Left renal pelvis (tissue), 4 donors: ENCODE measurements at places on chromosomes 11 and 22.

DNA sequence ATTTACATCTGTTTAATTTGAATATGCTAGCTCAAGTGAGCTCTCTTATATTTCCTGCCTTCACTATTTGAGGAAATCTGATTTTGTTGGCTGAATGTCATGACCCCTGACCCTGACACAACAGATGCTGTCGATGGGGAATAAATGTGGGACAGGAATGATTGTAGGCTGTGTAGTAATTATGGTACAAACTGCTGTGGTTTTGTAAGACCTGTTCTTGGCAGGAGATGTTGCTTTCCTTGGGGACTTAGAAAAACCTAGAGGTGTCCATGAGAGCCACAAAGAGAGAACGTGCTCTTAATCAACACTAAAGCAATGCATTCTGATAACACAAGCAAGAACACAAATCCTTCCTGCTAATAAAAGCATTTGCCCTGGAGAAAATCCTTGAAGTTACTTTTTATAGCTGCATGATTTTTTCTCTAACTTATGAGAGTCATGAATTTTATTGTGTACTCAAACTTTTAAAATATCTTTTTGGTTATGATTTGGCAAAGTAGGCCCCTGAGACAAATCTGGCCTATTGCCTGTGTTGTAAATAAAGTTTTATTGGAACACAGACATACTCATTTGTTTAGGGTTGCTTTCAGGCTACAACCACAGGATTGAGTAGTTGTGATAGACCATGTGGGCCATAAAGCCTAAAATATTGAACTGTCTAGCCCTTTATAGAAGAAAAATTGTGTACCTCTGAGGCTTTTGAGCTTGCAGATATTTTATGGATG is 90.2 kb downstream of the DDX10 start:
- no peak for DNase-seq

DNA sequence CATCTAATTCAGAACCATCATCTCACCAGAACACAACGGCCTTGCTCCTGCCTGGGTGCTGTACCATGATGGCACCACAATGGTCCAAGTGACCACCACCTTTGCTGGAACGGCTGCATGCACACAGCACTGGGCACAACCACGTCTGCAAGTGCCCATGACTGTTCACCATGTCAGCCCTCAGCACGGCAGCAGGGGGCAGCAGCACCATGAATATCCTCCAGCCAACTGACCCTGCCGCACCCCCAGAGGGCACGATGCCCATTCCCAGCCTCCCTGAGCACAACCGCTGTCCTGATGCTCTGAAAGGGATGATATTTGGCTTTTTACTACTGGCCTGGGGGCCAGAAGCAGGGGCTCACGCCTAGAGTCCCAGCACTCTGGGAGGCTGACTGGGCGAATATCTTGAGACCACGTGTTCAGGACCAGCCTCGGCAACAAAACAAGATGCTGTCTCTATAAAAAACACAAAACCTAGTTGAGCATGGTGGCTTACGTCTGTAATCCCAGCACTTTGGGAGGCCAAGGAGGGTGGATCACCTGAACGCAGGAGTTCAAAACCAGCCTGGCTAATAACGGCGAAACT is 25.7 kb downstream of the DRD4 start:
- DNase-seq: no peak

DNA sequence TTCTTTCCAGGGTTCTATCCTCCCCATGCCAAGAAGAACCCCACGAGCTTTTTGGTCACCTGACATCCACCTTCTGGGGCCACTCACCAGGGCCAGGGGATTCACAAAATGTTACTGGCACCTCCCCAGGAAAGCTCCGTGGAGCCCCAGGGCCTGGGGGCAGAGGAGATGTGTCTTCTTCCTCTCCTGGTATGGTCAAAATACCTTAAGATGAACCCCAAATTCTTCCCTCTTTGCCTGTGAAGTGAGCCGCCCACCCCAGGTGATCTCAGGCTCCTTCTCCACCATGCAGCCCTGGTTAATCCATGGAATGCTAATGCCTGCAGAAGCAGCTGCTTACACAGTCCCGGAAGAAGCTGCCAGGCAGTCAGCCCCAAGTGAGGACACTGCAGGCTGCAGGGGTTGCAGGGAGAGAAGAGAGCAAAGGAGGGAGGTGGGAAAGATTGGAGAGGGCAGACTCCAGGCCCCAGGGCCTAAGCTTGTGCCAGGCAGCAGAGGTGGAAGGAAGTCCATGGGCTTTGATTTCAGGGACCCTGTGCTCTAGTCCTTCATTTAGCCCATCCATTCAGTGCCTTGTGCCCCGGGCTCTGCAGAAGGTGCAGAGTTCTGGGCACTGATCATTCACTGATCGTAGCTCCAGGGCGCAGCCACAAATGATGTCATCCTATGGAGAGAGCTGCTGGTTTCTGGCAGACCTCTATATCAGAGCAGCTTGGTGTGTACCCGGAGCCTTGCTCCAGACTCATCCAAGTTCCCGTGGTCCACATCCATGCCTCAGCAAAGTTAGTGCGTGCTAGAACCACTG is 127.9 kb upstream of the NECTIN1 start:
- DNase-seq: no peak

DNA sequence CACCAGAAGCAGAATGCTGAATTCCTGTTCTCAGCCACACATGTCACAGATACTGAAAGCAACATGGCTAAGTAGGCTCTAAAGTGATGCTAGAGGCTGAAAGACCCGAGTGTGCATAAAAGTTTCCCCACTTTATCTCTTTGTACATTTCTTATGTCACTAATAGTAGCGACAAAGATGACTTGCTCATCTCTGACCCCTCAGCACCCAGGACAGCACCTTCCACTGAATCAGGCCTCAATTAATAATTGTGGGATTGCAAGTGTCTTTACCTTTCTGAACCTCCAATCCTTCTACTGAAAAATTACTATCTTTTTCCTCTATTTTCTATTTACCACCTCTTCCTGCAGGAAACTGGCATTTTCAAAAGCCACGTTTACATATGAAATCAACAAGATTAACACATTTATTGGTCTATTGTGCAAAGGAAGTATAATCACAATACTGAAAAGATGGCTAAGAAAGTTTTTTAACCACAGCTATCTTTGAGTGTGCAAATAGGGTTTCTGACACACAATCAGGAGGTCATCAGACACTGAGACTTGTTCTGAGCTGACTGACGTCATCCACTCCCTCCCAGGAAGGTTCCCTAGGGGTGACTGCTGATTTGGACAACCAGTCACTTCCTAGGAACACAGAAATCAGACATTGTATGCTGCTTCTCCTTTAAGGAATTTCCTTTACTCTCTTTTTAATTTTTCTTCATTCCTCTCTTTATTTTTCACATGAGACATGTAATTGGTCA is 213.9 kb upstream of the ISX start:
- DNase-seq: no peak

DNA sequence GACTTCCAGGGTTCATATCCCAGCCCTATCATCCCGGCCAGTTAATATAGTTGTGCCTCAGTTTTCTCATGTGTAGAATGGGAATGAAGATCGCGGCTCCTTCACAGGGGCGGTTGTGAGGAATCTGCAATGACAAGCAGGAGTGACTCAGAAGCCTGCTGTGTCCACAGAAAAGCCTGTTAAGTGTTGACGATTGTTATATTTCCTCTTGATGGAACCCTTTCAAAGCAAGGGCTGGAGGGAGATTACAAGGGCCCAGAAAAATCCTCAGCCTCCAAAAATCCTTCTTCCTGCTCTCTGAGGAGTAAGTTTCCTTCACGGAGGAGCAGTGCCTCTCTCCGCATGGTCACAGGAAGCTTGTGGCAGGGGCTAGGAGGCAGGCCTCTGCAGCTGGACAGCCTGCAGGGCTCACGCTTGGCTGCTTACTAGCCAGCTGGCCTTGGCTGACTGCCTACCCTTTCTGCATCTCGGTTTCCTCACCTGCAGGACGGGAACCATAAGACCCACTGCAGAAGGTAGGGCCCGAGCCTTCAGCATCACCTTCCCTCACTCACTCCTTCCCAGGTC is 63.4 kb downstream of the CACNG2 start:
- DNase-seq: no peak

GRCh38 chr11:118318124-118318523 is 13.6 kb downstream of the CD3E start:
- DNase-seq: no peak

GRCh38 chr11:107136892-107137291 is 118.6 kb upstream of the GUCY1A2 start:
- DNase-seq: no peak

- DNase-seq: no peak
Measured at GRCh38 chr11:125190566-125190965, 26.0 kb downstream of the PKNOX2 start.

DNA sequence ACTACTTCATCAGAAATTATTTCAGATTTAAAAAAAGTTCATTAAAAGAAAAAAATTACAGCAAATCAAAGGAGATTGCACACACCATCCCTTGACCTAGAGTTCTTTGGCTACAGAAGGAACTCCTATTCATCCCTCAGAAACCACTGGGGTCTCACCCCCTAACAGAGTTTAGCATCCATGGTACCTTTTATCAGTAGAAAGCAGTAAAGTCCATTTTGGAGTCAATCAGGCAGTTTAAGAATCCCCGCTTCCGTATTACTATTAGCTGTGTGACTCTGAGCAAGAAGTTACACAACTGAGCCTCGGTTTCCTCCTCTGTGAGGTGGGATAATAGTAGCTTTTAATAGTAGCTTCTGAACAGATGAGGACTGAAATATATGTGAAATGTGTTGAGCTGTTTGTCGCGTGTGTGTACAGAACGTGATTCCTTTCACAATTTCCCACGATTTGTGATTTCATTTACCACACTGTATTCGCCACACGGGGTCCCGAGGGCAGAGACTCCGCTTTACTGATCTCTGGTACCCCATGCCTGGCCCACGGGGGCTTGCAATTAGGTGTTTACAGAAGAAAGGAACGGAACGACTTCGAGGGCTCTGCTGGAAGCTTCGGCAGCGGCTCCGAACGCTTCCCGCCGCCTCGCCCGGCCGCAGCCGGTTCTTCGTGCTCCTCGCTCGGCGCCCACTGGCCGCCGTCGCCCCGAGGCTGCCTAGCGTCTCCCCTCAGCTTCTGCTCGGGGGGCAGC is 72.5 kb upstream of the ZBED5 start:
- no peak for DNase-seq

DNA sequence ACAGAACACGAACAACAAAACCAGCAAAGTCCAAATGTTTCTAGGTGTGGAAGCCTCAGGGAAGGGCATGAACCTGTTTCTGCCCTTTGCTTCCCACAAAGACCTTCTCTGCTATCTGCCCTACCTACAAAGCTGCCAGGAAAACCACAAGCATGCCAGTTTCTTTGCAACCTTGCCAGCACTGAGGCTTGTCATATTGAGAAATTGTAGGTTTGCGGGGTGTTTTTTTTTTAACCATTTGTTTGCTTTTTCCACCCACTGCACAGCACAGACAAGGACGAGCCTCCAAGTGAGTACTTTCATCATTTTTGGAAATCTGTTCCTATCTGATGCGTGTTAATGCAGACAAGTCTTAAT is 12.8 kb downstream of the PARVG start:
- no peak for DNase-seq

- DNase-seq: no peak
Measured at GRCh38 chr11:61621917-61622585, 41.2 kb upstream of the SYT7 start.

GRCh38 chr11:45606514-45607281 is 58.7 kb downstream of the CHST1 start:
- DNase-seq: peak; percentile 19

- DNase-seq: no peak
Measured at GRCh38 chr22:23820748-23821211, 18.0 kb downstream of the DERL3 start.

DNA sequence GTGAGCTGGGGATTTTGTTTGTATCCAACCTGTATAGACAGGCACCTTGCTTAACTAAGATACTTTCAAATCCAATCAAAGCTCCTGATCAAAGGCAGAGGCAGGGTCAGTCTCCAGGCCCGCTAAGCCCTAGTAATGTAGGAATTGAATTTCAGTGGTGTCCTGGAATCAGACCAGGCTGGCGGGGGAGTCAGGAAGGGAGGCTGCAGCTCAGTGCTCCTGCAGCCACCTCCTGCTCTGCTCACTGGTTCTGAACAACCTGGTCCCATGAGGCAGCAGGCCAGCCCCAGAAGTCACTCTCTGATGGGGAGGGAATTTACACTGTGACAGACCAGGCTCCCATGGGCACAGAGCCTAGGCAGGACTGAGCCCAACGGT is 38.5 kb upstream of the GALNT18 start:
- peak; percentile 36 for DNase-seq

GRCh38 chr22:37267135-37267587 is 15.1 kb upstream of the CYTH4 start:
- no peak for DNase-seq

DNA sequence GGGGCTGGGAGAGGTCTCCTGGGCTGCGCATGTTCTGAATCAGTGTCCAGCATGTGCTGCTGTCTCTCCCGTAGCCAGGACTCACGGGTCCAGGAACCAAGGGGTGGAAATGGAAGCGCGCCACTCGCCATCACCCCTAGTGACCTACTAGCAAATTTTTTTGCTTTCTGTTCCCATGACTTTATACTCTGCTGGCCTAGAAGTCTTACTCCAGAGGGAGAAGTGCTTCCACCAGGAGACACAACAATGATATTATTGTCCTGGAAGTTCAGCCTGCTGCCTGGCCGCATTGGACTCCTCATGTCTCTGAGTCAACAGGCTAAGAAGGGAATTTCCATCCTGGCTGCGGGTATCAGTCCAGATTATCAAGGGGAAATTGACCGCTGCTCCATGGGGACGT is 729.7 kb downstream of the BRD1 start:
- DNase-seq: no peak

DNA sequence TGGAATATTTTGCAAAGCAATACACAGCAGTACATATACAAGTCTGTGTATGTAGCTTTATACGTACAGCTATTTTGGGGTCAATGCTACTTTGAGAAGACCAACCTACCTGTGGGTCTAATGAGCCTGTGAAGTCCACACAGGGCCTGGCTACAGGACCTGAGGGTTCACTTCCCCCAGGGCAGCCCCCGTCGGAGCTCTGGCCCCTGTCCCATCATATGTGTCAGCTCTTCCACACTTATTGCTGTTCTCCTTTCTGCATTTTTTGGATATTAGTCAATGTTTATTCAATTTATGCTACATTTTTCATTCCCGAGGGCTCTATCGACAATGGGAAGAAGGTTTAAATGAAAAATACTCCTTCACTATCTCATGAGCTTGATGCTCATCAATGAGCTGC is 1473.6 kb downstream of the BRD1 start:
- no peak for DNase-seq

- DNase-seq: no peak
Measured at GRCh38 chr22:39290724-39291161, 28.7 kb downstream of the RPL3 start.

GRCh38 chr11:9144828-9145227 is 53.4 kb upstream of the SCUBE2 start:
- no peak for DNase-seq

- no peak for DNase-seq
Measured at GRCh38 chr22:28017859-28018258, 98.8 kb upstream of the PITPNB start.

DNA sequence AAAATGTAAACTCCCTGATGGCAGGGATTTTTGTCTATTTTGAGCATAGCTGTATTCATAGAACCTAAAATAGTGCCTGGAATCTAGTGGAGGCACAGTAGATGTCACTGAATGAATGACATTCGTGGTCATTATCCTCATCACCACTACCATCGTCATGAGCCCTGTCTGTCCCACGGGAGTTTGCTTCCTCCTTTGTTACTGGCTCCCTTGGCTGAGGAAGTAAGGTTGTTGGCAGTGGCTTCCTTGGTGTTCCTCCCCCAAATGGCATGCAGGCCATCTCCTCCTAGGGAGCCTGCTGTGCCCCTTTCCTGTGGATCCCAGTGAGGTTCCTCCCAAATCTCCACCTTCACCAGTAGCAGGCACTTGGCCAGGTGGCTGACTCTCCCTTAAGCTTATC is 183.0 kb downstream of the CEP164 start:
- no peak for DNase-seq

GRCh38 chr11:2306877-2307500 is 5.2 kb downstream of the TSPAN32 start:
- DNase-seq: peak; percentile 37

- DNase-seq: no peak
Measured at GRCh38 chr11:119414321-119414720, 8.7 kb downstream of the THY1 start.
